ENCODE measurements at places on chromosomes 2 and 18.

DNA sequence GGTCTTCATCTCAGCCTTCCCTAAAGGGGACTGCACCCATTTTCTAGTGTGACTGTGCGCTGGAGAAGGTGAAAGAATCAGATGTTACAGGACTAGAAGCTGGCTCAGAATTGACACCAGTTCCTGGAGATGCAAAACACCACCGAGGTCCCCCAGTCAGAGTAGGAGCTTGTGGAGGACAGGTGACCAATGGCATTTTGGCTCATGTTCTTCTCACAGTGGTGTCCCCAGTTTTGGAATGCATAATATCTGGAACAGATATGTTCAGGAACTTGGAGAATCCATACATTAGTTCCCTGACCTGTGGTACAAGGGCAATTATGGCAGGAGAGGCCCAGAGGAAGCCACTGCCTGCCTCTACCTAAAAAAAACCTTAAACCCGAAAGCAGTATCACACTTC, 66.3 kb downstream of the PSMG2 start:
- no peak for DNase-seq

- no peak for DNase-seq
These were observed 87.6 kb downstream of the MRPS9 start for GRCh38 chr2:105125428-105125827.

DNA sequence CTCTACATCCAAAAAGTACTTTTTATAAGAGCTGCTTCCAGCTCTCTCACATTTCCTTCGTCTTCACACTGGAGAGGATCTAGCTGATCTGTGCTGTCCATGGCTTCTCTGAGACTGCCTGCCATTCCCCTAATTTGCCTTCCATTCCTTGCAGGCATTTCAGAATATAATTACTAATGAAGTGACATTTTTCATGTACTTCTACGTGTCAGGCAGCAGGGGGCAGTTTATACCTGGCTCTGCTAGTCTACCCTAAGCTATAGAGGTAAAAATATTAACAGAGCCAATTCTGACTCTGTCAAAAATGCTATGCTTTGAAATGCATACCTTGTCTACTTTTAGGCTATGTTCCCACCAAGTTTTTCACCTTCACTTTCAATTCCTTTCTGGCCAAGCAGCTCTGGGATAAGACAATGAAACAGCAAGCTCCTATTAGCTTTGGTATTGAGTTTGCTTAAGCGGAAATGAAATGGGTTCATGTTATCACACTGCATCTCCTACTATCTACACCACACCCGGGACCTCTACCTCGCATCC, 81.9 kb downstream of the MEP1B start:
- DNase-seq: peak; percentile 2

GRCh38 chr2:29579495-29580169, 341.8 kb downstream of the ALK start:
- DNase-seq: no peak

- no peak for DNase-seq
These were observed 41.8 kb upstream of the AFF3 start for GRCh38 chr2:100184055-100184737.

DNA sequence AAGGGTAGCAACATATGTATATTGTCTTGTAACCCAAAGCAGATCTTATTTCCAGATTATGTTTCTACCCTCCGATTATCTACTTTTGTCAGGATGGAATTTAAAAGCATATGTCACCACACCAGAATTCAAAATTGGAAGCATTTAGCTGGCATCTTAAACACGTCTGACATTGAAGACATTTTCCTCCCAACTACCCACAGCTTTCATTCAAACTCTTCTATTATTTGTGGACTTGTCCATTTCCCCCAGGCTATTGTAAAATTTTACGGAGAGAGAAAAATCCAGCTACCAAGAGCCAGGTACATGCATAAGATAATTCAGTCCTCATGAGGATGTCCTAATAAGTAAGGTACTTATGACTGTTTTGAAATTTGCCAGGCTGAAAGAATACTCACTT, 659.3 kb downstream of the LRRTM4 start:
- no peak for DNase-seq

- no peak for DNase-seq
These were observed 251.1 kb upstream of the SMIM21 start for GRCh38 chr18:75678627-75679026.

- DNase-seq: no peak
These were observed 12.2 kb upstream of the TNS1 start for GRCh38 chr2:218014706-218015585.

- no peak for DNase-seq
These were observed 51.8 kb downstream of the FSIP2 start for GRCh38 chr2:185790361-185790760.

- no peak for DNase-seq
These were observed 1.5 kb downstream of the PXDN start for GRCh38 chr2:1742681-1743395.

Measured in SK-N-MC (cell line).